ENCODE measurements at places on chromosomes 11 and 22.

DNA sequence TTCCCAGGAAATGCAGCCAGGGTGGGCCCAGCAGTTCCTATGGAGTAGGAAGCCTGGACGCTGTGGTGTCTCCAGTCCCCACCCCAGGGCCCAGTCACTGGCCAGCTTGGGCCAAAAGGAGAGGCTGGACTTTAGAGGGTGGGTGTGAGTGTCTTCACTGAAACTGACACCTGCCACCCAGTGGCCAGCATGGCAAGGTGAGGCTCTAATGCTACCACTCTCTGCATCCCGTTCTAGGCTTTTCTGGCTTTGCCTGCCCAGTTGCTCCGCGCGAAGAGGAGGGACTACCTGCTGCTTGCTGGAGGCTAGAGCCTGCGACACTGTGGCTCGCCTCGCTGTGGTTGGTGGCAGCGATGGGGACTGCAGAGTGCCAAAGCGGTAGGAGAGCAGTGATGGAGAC lies 35.4 kb downstream of the C22orf42 start:
- no peak for DNase-seq

GRCh38 chr11:126417091-126417862 lies 61.8 kb downstream of the ST3GAL4 start:
- no peak for DNase-seq

- DNase-seq = no peak
Observed at GRCh38 chr11:63699896-63700295, 18.6 kb downstream of the RTN3 start.

DNA sequence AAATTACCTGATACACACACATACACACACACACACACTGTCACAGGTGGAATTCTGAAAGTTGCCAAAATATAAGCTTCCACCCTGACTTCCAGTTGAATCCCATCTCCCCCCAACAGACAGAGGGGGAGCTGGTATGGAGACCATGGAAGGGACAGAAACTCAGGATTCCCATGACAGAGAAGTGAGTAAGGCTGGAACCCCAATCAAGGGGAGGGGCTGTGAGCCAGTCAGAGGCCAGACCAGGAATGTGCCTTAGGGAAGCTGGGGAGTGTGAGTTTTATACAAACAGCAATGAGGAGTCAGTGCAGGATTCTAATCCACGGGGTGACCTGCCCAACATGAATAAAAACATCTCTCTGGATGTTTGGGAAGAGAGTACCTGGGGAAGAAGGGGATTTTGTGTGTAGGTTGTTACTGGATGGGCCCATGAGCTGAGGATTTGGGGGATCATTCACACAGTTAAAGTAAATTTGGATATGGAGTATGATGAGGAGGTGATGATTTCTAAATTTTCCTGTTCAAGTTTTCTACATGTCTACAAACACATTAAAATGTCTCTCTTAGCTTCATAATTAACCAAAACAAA lies 38.7 kb upstream of the TOP3B start:
- DNase-seq = no peak

DNA sequence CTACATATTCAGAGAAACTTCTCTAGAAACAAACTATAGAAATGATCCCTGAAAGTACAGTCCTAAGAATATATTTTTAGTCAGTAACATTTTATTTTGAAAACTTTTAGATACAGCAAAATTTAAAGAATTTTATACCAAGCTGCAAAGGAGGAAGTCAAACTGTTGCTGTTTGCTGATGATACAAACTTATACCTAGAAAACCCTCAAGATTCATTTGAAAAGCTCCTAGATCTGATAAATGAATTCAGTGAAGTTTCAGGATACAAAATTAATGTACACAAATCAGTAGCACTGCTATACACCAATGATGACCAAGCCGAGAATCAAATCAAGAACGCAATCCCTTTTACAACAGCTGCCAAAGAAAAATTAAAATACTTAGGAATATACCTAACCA lies 10.1 kb downstream of the ZBTB44 start:
- DNase-seq = no peak

DNA sequence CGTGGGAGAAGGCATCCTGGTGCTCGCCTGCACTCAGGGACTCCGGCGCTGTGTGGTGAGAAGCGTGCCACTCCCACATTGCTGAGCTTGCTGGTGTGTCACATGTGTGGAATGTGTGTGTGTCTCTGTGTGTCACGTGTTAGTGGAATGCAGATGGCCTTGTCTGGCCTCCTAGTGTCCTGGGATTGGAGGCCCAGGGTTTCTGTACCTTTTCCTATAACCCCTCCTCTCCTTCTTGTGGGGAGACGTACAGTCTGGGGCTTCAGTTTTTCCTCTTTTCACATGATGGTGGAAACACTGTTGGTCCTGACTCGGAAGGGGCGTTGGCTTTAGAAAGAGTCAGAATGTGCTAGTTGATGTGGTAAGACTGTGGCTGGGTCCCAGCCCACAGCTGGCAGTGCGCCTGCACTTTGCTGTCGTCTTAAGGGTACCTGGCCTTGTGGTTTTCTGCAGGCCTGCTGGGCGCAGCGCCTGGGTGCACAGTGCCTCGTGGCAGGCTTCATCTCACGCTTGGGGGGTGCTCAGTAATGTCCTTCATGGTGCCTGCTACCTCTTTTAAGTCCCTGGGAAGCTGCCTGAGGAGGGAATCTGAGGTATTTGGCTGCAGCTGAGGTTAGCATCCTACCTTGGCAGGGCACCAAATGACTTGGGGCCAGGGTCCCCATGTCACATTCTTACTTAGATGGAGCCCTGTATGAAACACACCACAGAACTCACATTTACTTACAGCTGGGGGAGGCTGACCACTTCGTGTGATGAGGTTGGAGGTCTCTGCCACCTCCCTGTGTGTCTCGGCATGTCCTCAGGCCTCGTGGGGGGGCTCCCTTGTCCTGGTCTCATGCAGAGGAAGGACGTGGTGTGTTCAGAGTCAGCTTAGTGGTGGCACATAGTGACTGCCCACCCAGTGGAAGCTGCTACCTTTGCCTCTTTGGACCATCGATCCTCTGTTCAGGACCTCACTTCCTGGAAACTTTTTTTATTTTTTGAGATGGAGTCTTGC lies 61.9 kb downstream of the MED15 start:
- DNase-seq = no peak

DNA sequence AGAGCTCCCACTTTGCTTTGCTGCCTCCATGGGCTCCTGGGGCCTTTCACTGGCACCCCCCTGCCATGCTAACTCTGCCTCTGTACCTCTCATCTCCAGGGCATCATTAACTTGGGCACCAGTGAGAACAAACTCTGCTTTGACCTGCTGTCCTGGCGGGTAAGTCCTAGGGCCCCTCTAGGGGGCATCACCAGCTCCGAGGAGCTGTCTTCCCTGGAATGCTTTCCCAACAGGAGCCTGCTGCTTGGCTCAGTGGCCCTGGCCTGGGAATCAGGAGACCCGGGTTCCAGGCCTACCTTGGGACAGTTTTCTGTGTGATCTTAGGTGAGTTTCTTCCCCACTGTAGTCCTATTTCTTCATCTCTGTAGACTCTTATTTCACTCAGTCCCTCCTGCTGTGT lies 5.1 kb downstream of the ACCS start:
- no peak for DNase-seq

DNA sequence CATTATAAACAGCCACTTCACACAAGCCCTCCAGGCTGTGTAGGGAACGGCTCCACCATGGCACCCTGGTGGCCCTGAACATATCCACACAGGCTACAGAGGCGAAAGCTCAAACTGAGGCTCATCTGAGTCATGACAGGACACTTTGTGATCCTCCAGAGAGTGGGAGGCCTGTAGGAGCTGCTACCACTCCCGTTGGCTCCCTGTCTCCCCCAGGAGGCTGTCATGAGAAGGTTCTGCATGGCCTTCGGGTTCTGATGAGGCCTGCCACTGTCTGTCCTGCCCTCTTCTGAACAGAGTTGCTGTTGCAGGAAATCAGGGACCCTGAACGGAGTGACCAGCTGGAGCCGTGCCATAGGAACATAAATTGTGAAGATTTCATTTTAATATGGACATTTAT lies 23.8 kb upstream of the ALDH3B2 start:
- DNase-seq = no peak

DNA sequence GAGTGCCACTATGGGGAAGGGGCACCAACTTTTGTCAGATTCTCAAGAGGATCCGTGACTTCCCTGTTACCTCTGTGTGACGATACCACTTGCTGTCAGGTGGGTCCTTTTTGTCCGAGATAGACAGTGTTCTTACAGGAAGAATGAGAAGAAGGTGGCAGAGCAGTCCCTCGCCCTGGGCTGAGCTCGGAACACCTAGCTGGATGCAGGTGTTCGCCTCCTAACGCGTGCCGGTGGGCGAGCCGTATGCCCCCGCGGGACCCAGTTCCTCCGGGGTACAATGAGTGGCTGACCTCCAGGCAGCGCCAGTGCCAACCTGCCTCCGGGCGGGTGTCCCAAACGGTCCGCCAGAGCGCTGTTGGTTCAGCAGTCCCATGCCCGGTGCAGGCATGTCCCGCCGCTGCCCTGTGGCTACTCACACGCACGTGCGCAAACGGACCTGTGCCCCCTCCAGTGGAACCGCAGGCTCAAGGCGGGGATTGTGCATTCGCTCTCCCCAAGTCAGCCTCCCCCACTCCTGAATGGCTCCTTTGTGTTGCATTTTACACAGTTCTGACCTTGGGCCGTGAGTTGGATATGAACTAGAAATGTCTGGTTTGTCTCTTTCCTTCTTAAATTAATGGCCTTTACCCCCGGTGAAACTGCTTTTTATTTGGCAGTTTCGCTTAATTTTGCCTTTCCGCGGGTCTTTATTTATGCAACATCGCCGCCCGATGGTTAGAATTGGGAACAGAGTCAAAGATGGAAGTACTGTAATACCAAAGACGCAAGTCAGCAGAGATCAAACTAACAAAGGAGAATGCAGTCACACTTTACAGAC lies 1.1 kb upstream of the ABTB2 start:
- DNase-seq = peak; percentile 42

DNA sequence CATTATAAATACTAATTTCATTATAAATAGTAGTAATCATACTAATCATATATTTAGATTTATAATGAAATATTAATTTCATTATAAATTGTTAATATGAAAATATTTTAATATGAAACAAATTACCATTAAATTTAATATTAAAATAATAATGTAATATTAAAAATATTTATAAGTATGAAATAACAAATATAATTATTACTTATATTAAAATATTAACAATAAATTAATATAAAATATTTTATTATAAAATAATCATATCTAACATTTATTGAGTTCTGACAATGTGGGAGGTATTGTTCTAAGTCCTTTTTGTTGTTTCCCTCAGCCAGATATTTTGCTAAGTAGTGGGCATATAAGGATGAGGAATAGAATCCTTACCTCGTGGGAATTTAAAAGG lies 1341.4 kb downstream of the LRRC4C start:
- DNase-seq = no peak

- DNase-seq = no peak
Observed at GRCh38 chr11:66339162-66339675, 3.0 kb upstream of the RIN1 start.

GRCh38 chr11:127338380-127339259 lies 338.1 kb upstream of the KIRREL3 start:
- no peak for DNase-seq

- no peak for DNase-seq
Observed at GRCh38 chr11:92657226-92657625, 312.2 kb upstream of the MTNR1B start.

GRCh38 chr22:30284172-30284571 lies 5.1 kb downstream of the CASTOR1 start:
- DNase-seq = no peak

DNA sequence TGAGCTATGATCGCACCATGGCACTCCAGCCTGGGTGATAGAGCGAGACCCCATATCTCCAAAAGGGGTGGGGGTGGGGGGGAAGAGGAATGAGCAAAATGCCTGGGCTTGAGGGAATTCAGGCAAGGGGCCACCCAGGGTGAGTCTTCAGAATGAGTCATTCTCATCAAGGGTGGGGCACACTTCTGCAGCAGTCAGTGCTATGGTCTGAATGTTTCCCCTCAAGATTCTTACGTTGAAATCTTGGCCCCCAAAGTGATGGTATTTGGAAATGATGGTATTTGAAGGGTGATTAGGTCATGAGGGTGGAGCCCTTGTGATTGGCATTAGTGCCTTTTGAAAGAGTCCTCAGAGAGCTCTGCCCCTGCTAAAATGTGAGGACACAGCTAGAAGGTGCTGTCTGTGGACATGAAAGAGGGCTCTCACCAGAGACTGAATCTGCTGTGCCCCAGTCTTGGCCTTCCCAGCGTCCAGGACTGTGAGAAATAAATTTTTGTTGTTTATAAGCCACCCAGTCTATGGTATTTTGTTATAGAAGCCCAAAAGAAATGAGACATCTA lies 86.4 kb upstream of the THY1 start:
- DNase-seq = no peak

- DNase-seq = no peak
Observed at GRCh38 chr11:127643268-127644058, 642.9 kb upstream of the KIRREL3 start.

DNA sequence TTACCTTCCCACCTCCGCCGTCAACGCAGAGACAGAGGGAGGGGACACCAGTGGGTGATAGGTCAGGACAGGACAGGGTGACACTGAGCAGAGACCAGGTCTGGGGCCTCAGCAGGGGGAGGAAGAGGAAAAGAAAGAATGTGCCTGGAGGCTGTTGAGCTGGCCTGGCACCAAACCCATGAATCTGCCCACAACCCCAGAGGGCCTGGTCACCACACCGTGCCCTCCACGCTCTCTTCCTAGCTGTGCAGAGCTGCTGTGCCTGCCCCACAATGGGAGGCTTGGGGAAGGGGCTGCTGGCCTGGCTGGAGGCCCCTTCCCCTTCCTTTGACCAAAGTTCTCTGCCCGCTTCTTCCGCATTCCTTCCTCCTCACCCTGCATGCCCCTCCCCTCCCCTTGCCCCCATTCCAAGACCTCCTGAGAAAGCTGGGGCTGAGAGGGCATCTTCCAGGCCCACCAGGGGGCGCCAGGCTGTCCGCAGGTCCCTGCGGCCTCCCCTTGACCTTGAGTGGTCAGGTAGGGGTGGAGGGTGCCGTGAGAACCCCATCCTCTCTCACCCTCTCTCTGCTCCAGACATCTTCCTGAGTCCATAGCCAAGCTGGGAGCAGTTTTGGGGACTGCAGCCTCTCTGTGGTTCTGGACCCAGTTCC lies 11.0 kb upstream of the CACNA1I start:
- DNase-seq = no peak

DNA sequence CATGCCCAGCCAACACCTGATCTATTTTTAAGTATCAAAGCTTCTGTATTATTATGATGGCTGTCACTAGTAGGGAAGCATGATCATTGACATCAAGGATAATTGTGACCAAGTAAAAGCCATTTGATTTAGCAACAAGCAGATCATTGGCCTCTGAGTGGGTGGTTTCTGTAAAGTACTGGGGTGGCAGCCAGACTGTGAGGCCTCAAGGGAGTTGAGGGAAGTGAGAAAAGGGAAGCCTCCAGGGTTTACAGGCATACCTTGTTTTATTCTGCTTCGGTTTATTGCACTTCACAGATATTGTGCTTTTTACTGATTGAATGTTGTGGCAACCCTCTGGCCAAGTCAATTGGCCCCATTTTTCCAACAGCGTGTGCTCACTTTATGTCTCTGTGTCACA lies 60.1 kb downstream of the PRR5L start:
- no peak for DNase-seq

- no peak for DNase-seq
Observed at GRCh38 chr11:9899676-9900075, 235.8 kb downstream of the SWAP70 start.

- no peak for DNase-seq
Observed at GRCh38 chr11:126188332-126189108, 22.9 kb downstream of the RPUSD4 start.
